NCI-H510A (cell line): ENCODE measurements at places on chromosomes 2 and 18.

GRCh38 chr18:53935399-53935798 lies 289.1 kb downstream of the MBD2 start:
- no peak for DNase-seq

DNA sequence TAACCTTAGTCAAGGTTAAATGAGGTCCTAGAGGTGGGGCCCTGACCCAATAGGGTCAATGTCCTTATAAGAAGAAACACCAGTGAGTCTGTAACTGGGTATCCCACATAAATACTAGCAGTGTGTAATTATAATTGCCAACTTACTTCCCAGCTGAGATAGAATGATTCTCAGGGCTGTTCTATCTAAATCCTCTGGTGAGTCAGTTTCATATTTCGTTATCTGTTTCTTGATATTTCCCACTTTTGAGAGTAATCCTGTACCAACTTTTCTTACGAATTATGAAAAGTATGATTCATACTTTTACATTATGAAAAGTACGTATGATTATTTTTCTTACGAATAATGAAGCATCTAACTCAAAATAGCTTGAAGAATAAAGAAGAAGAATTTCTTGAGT lies 546.8 kb upstream of the NETO1 start:
- DNase-seq, result no peak

DNA sequence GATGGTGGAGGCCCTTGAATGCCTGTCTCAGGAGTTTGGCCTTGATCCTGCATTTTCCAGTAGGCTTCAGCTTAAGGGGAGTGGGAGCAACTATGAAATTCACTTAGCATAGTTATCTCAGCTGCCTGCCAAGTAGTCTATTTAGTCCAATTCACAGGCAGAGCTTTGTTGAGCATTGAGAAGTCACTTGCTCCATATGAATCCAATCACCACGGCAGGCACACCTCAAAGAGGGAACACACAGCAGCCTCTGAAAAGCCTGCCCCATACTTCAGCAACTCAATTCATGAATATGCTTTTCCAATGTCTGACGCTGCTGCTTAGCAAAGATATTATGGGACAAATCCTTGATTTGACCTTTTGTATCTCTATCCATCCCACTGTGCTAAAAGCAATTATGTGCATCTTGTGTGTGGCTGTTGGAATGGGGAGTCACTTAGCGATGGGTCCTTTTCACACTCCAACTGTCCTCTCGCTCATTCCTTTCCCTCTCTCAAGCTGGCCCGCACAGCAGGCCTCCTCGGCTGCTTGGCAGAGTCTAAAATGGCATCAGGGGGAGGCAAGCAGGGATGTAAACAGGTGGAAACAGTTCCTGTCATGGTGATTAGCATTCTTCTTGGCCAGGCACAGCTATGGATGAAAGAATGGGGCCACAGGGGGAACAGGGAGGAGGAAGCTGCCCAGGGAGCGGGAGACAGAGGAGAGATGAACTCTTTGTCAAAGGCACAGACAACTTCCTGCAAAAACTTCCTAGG lies 56.0 kb upstream of the LRPPRC start:
- DNase-seq, result no peak

DNA sequence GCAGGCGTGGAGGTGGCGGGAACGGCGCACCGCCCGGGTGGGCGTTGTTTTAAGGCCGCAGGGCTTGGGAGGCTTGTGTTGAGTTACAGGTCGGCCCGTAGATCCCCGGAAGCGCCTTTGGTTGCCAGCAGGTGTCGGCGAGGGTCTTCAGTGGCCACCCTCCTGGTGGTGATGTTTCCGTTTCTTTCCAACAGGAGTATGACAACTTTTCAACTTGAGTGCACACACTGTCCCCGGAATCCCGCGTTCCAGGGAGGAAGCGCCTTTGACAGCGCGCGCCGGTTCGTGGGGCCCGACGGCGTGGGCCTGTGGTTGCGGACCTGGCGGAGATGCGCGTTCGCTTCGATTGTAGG lies 1.0 kb upstream of the HDAC4 start:
- DNase-seq, result no peak

DNA sequence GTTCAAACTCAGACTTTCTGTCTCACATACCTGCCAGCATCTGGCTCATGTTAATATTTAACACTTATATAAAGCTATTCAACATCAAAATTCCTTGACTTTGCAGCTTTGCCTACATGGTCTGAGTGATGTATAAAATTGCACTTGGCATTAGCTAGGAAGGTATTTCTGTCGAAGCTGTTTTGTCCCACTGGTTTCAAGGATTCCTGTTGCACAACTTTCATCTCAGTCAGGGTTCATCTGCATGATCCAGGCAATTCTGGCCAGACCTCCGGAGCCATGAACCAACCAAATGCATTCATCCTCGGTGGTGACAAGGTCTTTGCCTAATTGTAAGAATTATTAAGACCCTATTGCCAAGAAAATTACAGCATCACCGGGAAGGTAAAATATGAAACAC lies 185.4 kb downstream of the ZEB2 start:
- no peak for DNase-seq

DNA sequence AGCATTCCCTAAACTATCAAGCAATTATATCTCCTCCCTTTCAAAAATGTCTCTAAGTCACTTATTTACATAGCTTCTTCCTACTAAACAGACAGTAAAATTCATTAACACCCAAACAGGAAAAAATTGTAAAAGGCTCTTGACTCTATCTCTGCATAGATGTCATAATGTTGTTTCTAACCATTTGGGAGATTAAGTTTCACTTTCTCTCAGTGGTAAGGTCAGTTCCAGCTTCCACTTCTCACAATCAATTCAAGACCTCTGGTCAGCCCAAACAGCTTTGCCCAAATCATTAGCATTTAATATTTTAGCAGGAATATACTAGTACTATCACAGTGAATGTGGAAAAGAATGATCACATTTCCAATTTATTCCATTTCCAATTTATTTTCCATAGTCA lies 374.3 kb upstream of the MC4R start:
- no peak for DNase-seq

GRCh38 chr2:109675666-109676345 lies 61.6 kb downstream of the SOWAHC start:
- DNase-seq, result no peak

DNA sequence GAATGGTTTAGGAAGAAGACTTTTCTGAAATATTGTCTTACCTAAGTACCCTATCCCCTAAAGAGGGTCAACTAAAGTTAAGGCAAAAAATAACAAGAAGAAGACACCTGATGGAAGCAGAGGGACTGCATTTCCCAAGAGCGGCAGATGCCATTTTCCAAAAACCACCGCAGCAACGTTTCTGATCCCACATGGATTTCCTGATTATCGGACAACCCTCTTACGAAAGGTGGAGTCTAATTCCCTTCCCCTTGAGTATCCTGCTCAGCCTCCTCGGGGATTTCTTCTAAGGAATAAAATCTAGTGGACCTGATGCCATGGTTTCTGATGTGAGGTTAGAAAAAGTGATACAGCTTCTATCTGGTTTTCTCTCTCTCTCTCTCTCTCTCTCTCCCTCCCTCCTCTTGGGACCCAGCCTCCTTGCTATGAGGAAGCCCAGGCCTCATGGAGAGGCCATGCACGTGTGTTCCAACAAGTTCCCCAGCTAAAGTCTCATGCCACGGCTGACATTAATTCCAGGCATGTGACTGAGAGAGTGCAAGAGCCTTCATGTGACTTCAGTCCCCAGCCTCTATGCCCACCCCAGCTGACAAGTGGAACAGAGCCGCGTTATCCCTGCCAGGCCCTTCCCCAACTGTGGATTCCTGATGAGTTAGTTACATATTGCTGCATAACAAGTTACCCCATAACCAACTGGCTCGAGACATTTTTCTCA lies 150.3 kb downstream of the SMAD2 start:
- DNase-seq, result no peak

- no peak for DNase-seq
Measured at GRCh38 chr2:105269426-105269825, 27.9 kb downstream of the GPR45 start.

GRCh38 chr2:217225596-217225995 lies 365.7 kb upstream of the TNP1 start:
- no peak for DNase-seq

GRCh38 chr2:28636491-28636890 lies 115.1 kb upstream of the PPP1CB start:
- no peak for DNase-seq

DNA sequence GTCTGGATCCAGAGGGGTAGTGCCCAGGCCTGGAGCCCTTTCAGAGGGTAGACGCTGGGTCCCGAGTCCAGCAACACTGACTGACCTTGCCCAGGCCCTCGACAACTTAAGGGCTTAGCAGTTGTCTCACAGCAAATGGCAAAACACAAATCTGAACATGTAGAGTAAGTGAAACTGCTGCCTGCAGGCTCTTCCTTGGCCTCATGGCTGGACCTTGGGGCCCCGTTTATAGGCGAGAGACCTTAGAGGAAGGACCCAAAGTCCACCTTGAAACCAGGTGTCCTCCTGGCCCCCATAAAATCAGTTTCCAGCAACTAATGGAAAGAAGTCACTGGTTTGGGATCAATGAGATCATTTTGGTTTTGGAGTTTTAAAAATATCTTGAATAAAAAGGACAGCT lies 154.4 kb downstream of the MYO1B start:
- DNase-seq, result no peak

DNA sequence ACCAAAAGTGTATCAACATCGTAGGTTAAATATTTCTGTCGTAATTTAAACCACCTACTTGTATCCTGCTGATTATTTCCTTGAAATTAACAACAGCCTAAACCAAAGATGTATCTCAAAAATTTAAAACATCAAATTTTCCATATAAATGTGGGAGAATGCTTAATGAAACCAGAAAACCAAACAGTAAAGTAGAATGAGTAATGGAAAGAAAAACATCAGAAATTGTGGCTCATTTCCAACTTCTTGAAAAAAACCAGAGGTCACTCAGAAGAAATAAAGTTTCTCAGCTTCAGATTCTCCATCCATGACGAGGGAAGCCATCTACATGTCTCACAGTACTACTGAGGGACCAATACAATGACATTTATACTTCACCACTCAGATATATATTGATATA lies 296.5 kb downstream of the NOL4 start:
- no peak for DNase-seq

GRCh38 chr2:237314198-237314597 lies 99.8 kb downstream of the COL6A3 start:
- no peak for DNase-seq

GRCh38 chr2:129765678-129766351 lies 213.7 kb upstream of the RAB6C start:
- no peak for DNase-seq

GRCh38 chr2:196334710-196335109 lies 163.3 kb upstream of the STK17B start:
- DNase-seq, result no peak

GRCh38 chr2:141806090-141806489 lies 324.7 kb downstream of the LRP1B start:
- DNase-seq, result no peak

DNA sequence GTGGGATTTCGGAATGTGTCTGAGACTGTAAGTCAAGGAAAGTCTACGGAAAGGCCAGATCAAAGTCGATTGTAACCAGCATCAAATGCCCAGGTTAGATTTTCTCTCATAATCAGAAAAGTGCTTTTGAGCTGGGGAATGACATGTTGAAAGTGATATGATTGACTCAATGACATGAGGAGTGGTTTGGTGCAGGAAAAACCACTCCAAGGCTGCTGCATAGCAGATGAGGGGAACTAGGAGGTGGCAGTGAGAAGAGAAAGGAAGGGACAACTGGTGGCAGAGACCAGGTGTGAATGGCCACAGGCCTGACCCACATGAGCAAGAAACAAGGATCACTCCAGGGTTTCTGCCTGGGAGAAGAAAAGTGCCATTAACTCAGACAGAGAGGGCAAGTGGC lies 822 bp downstream of the SLC35F6 start:
- DNase-seq, result no peak

DNA sequence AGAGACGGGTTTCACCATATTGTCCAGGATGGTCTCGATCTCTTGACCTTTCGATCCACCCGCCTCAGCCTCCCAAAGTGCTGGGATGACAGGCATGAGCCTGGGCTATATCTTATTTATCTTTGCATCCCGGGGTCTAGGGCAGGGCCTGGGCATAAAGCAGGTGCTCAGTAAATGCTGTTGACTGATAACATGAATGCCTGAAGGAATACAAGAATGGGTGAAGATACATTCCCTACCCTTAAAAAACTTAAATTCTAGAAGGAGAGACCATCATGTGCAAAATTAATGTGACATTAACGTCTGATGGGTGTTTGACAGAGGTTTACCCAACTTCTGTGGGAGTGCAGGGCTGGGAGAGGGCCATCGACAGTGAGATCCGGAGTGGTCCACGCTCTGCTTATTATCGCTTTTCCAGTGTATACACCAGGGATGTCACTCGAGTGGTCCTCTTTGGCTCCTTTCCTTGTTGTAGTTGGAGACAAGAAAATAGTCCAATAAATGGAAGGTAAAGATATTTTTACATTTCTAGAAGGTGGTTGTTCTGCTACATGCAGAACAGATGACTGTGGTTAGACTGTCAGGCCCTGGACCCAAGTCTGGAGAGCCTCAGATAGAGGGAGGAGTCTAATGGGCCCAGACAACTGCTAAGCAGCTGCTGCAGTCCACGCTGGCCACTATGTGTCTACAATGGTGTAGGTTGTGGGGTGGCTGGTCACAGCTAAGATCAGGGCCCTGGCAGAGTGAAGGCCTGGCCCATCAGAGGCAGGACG lies 131.7 kb downstream of the MYCN start:
- no peak for DNase-seq

DNA sequence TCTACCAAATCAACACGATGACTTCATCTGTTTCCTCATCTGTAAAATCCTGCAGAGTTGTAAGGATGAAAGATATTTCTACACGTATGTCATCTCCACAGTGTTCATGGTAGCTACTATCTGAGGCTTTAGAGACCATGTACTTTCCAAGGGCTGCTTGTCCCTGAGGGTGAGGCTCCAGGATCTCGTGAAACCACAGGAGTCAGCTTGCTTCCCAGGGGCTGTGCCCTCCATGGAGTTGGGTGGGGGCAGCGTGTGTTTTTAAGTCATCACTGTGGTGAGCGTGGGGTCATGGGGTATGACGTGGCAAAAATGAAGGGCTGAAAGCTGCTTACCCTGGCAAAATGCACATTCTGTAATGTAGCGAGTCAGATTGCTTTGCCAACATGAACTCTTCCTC lies 81.6 kb downstream of the ASAP2 start:
- no peak for DNase-seq

GRCh38 chr2:54470266-54470938 lies 14.3 kb downstream of the SPTBN1 start:
- no peak for DNase-seq

GRCh38 chr18:49544362-49544761 lies 17.5 kb upstream of the LIPG start:
- DNase-seq, result no peak

DNA sequence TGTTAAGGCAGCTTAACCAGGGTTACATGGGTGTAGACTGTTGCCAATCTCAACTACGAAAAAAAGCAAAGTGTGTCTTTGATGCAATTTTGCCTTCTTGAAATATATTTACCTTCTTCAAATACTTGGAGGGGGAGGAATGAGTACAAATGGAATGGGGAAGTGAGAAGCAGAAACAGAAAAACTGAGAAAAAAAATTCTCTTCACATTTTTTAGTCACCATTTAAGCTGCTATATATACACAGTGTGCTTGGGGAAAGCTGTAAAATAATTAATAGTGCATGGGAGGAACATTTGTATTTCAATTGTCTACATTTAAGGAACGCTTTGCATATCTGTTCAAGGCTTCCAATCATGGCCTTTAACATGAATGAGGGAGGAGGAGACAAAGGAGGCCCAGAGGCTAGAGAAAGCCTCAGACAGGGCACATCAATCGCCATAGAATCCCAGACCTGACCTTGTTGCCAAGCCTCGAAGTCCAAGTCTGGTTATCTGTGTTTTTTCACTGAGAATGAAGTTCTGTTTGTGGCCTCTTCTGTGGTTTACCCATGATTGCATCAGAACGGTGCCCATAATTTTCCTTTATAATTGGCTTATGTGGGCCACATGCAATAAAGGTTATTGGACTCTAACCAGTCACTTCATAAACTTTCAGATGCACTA lies 158.6 kb downstream of the PIK3C3 start:
- no peak for DNase-seq
